ENCODE measurements at places on chromosomes 12 and 14. TPM values are rescaled to one million over a fixed set of nuclear protein-coding genes. Genes with fewer than 3 reads are reported as not detected.

The TMEM120B gene
- 4.2 TPM for total RNA-seq

The SIX4 gene
- 14.9 TPM for total RNA-seq

The KCNK10 gene
- total RNA-seq: not detected

The VASH1 gene
- 1.3 TPM for total RNA-seq

The NELL2 gene
- total RNA-seq: not detected

The KRT72 gene
- not detected for total RNA-seq

The FAM186B gene
- total RNA-seq: 0.07 TPM

The FBXO21 gene
- total RNA-seq: 45.6 TPM

The PDE3A gene
- total RNA-seq: 0.14 TPM

The TBX3 gene
- 3.7 TPM for total RNA-seq

The ALX1 gene
- not detected for total RNA-seq

The ADCY4 gene
- 1.6 TPM for total RNA-seq

The RD3L gene
- total RNA-seq: not detected

The KRT77 gene
- total RNA-seq: 0.21 TPM

The MYO1H gene
- total RNA-seq: 1.3 TPM

The FLVCR2 gene
- total RNA-seq: 2.2 TPM

The KRT73 gene
- not detected for total RNA-seq

The TEX52 gene
- total RNA-seq: not detected

The FITM1 gene
- total RNA-seq: not detected

The MYF5 gene
- not detected for total RNA-seq

The PTPRB gene
- total RNA-seq: 0.35 TPM

The IFI27 gene
- 72.5 TPM for total RNA-seq

The RERGL gene
- total RNA-seq: not detected

The TTC5 gene
- 7.5 TPM for total RNA-seq

The A2M gene
- not detected for total RNA-seq

The OR6C2 gene
- not detected for total RNA-seq

The C12orf50 gene
- total RNA-seq: not detected

The INSM2 gene
- not detected for total RNA-seq

The SLC25A21 gene
- total RNA-seq: 3.8 TPM

The TRIM9 gene
- 0.14 TPM for total RNA-seq

The CFAP73 gene
- total RNA-seq: not detected

The TAS2R20 gene
- total RNA-seq: 0.21 TPM

The PYM1 gene
- total RNA-seq: 57.3 TPM

The REP15 gene
- 0.78 TPM for total RNA-seq

The TMEM119 gene
- 0.05 TPM for total RNA-seq

The EDDM3A gene
- total RNA-seq: not detected

The DHH gene
- under 0.01 TPM for total RNA-seq

Measured in airway epithelial cell (primary cell).